ENCODE measurements at places on chromosomes 6 and 20.

GRCh38 chr20:63126876-63127699 lies 88.8 kb downstream of the YTHDF1 start:
- no peak for DNase-seq

DNA sequence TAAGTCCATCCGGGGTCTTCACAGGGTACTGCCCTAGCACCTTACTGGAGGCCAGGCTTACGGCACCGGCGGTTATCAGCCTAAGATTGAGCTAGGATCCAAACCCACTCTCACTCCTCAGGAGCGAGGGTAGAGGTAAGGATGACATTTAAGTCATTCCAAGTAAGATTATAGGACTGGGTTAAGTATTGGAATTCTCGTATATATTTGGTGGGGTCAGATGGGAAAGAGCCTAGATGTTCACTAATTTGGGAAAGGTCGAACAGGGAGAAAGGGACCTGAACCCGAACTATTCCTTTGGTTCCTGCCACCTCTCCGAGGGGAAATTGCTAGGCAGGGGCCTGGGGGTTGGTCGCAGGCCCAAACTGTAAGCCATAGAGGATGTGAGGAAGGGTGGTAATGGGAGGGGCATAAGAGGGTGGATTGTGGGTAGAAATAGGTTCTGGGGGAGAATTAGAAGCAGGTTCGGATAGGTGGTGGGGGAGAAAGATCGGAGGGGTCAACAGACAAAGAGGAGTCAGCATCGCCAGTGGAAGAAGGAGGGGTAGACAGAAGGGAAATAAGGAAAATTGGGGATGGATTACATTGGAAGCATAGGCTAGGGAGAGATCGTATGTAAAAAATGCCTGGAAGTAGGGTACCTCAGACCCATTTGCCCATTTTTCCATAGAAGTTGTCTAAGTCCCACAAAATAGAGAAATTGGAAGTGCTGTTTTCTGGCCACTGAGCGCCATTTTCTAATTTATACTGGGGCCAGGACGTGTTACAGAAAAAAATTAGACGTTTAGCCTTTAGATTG lies 747.1 kb upstream of the ADGRB3 start:
- no peak for DNase-seq

GRCh38 chr6:53504512-53504911 lies 40.4 kb downstream of the GCLC start:
- no peak for DNase-seq

- no peak for DNase-seq
Measured at GRCh38 chr6:79421707-79422484, 115.3 kb downstream of the LCA5 start.

DNA sequence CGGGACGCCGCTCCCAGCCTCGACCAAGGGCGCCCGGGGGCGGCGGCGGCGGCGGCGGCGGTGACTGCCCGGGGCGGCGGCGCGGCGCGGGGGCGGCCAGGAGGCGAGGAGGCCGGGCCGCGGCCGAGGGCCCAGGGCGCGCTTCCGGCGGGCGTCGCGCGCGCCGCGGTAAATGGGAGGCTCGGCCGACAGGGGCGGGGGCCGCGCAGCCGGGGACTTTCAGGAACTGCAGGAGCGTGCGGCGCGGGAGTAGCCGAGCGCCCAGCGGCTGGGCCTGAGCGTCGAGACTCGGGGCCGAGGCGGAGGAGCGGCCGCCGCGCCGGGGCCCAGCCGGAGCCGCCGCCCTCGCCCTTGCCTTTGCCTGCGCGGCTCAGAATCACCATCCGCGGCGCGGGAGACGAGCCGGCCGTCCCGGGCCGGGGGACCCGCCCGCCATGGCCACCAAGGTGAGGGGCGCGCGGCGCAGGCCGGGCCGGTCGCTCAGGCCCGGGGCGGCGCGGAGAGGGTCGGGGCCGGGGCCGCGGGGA lies at the start of gene SNX9:
Gene SNX9, plus strand, starts transcription at position 246 of the 527 bp plus-strand sequence. Its CDS starts 189 bp downstream, at position 435.
- DNase-seq: no peak

- DNase-seq: no peak
Measured at GRCh38 chr6:31947864-31948263, 2.0 kb downstream of the CFB start.

GRCh38 chr20:51354191-51354768 lies 188.2 kb downstream of the NFATC2 start:
- no peak for DNase-seq

- no peak for DNase-seq
Measured at GRCh38 chr6:106253172-106253571, 72.4 kb downstream of the ATG5 start.

- DNase-seq: no peak
Measured at GRCh38 chr20:48718786-48719578, 108.8 kb downstream of the PREX1 start.

- no peak for DNase-seq
Measured at GRCh38 chr20:18197382-18198070, 59.9 kb downstream of the KAT14 start.

DNA sequence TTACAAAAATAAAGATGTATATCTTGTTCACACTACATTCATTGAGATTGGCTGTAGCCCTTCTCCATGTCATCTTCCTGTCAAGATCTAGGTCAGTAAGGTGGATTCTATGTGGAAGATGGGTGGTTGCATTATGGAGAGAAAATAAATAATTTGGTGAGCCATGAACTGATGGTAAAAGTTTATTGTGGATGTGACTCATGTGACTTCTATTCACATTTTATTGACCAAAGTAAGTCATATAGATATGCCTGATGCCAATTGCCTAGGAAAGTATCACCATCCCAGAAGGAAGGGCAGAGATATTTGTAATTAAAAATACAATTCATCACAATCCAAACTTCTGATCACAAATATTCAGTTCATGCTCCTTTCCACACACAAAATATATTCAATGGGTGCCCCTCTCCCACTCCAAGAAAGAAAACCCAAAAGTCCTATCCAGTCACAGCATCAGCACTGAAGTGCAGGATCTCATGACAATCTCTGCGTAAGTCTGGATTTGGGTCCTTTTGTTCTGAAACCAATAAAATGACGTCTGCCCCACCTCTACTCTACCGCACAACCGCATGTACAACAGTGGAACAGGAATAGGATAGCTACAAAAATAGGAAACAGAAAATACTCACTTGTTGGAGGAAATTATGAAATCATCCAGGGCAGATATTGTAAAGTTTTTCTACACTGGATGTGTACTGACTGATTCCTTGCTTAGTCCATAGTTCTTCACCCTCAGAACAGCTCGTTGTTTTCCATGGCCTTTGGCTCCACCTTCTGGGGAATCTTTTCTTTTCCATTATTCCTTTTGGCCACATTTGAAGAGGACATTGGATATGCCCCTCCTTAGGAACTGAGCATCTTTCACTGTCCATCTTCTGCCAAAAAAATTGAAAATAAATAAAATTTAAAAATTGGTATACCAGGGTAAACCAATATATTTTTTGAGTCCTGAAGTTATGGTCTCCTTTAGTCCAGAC lies 16.1 kb upstream of the SLC17A3 start:
- DNase-seq: no peak

DNA sequence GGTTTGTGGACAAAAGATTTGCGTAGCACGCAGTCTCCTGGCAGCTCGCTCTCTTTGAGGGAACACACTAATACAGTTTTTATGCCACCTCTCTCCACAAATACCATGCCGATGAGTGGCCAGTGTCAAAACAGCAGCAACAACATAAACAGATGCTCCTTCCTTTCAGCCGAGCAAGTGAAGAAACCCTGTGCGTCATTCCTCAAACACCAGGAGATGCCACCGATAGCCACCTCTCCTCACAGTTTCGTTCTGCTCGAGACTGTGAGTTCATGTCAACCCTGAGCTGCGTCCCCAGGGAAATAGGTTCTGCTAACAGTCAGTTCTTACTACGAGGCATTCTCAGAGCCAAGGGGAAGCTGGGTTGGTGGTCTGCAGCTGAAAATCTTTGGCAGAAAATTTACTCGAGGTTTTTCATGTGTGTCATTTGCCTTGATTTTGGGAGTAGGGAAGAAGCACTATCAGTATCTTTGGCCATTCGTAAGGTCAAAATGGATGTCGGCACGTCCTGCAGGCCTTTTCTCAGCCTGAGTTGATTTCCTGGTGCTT lies 59.9 kb downstream of the EYA2 start:
- DNase-seq: no peak

GRCh38 chr6:5084781-5085647 lies at the start of gene PPP1R3G:
TSS of gene PPP1R3G (plus strand) at chr6:5085341. CDS start at chr6:5085486, 145 bp downstream.
- no peak for DNase-seq

DNA sequence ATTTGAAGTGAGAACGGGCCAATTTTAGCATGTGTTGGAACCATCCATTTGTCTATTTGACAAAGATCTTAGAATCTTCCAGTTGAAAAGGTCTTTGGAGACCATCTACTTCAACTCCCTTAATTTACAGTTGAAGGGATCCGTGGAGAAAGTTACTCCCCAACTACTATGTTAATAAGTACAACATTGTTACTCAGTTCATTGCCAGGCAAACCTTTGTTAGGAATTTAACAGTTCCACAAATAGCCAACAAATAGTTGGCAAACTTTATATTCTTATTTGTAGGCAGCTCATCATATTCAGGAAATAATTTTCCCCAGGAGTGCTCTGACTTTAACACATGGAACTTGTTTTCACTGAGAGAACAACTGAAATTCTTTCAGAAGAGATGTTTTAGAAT lies 81.0 kb upstream of the FLRT3 start:
- DNase-seq: no peak

DNA sequence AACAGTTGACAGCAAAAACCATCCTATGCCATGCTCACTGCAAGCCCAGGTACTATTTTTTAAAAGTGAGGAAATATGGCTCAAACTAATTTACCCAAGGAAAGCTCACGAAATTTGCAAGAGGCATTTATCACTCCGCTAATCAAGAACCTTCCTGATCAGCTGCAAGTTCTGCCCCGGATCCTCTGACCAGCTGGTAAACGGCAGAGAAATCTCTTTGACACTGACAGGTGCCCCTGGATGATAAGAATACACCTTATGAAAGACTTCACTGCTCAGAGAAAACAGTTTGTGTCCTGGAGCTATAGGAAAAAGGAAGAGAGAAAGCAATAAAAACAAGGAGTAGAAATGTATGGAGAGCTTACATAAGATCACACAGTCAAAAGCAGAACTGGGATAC lies 6.4 kb downstream of the CNKSR3 start:
- no peak for DNase-seq

- no peak for DNase-seq
Measured at GRCh38 chr6:20309186-20309585, 92.5 kb upstream of the E2F3 start.

- DNase-seq: no peak
Measured at GRCh38 chr20:3687655-3688054, 5.8 kb upstream of the ADAM33 start.

DNA sequence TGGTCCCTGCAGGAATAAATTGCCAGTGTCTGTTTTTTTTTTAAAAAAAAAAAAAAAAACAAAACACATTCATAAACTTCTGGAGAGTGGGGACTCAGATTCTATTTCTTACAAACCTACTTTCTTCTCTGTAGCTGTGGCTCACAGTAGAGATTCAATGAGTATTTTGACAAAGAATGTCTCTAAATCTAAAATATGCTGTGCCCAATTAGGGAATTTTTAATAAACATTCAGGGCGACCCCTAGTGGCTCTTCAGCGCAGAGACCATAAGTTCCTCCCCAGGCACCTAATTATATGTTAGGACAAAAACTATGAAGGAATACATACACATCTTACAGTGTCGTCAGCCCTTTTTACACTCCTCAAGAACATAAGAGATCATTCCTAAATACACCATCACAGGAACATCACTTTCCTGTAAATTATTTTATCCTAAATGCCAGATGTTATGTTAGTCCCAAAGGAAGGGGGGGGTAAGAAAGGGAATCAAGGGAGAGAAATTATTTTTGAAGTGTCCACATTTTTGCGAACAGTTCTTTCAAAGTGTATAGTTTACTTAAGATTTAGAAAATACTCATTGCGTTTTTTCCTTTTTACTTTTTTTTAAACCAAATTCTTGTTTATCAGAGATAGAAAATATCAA lies 21.8 kb upstream of the NAA20 start:
- DNase-seq: no peak

DNA sequence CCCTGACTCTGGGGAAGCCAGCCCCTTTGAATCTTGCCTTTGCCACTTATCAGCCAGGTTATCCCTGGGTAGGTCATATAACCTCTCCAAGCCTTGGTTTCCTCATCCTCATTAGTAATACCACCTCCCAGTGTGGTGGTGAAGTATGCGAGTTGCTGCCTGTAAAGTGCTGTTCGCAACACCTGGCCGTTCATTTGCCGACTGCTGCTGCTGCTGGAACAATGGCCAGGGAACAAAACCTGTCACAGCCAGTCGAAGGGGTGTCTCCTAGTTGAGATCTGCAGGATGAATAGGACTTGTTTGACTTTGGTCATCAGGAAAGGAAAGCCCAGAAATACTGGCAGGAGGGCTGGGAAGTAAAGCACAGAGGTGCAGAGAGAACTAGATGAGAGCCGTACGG lies 6.1 kb downstream of the MANBAL start:
- DNase-seq: no peak

GRCh38 chr6:149234051-149234962 lies 83.2 kb upstream of the TAB2 start:
- DNase-seq: no peak

GRCh38 chr20:328975-329695 lies 3.8 kb downstream of the SOX12 start:
- no peak for DNase-seq

DNA sequence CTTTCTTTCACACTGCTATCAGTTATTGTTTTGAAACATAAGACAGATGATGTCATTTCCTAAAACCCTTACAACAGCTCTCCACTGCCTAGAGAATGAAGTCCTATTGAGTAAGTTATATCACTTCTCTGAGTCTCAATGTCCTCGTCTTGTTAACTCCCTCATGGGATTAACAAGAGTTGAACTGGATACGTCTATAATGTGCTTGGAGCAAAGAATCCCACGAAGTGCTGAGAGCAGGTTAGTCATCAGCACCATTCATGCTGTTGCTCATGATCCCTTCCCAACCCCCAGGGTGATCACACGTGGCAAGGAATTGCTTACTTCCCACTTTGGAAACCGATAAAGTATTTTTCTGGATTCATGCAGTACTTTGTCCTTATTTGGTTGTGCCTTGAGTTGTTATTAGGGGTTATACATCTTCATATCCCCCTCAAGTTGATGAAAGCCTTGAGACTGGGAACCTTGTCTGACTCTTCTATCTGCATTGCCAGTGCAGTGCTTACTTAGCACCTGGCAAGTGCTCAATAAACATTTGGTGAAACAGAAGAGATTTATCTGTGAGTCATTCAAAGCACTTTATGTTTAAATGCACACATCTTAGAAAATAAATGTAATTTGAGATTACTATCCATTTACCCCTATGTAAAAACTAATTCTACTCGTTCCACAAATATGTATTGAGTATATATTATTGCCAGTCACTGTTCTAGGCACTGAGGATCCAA lies 487.5 kb downstream of the EPM2A start:
- no peak for DNase-seq

- no peak for DNase-seq
Measured at GRCh38 chr20:51388756-51389542, 153.6 kb downstream of the NFATC2 start.

DNA sequence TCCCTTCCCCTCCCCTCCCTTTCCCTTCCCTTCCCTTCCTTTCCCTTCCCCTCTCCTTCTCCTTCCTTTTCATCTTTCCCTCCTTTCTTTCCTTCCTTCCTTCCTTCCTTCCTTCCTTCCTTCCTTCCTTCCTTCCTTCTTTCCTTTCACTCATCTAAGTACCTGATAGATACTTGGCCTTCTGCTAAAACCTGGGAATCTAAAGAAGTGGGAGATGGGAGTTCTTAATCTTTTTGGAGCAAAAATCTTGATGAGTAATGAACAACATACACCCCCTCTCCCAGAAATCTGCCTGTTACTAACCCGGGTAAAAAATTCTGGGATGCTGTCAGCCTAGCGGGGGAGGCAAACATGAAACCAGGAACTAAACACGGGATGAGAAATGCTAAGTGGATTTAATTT lies 100.7 kb downstream of the VEGFA start:
- DNase-seq: no peak

- DNase-seq: no peak
Measured at GRCh38 chr6:167398214-167399050, 73.5 kb downstream of the TTLL2 start.

Data from iPS DF 6.9 (cell line).